Bronchus fibroblast of lung (primary cell): ENCODE measurements at places on chromosomes 11 and 22. TPM values are rescaled to one million over a fixed set of nuclear protein-coding genes. Genes with fewer than 3 reads are reported as not detected.

GSTT2B gene
- 28.9 and 31.1 TPM in 2 replicates for total RNA-seq

OR6A2 gene
- total RNA-seq: not detected in 2 replicates

OR2AT4 gene
- total RNA-seq: not detected in 2 replicates

HTR3A gene
- total RNA-seq: not detected in 2 replicates

MLC1 gene
- not detected in 2 replicates for total RNA-seq

PTPN5 gene
- total RNA-seq: not detected in 2 replicates

SPTBN2 gene
- 0.89 and 2.0 TPM in 2 replicates for total RNA-seq

NXF1 gene
- total RNA-seq: 20.5 and 26.0 TPM in 2 replicates

MAJIN gene
- total RNA-seq: not detected in 2 replicates
